ENCODE measurements at places on chromosomes 12 and 14.

- no peak for DNase-seq
Measured at GRCh38 chr14:36973806-36974442, 198.5 kb downstream of the SLC25A21 start.

GRCh38 chr12:18723752-18724151 lies 14.1 kb downstream of the PLCZ1 start:
- no peak for DNase-seq

DNA sequence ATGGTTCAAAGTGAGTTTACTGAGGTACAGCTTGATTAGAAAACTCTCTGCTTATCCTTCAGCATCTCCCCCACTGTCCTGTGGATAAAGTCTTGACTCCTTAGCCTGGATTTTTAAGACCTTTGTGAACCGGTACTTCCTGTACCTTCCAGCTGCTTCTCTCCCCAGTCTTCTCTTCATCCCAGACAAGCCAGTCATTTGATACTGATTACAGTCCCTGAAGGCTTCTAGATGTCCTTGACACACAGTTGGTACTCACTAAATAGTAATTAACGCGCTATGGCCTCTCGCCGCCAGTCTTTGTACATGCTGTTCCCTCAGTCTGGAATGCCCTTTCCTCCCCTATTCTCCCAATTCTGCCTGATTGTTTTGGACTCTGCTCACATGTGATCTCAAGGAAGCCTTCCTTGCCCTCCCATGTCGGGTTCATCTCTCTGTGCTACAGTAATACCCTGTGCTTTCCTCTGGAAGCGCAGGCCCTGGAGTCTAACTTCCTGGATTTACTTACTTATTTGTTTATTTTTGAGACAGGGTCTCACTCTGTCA lies 50.6 kb upstream of the PTGR2 start:
- no peak for DNase-seq

DNA sequence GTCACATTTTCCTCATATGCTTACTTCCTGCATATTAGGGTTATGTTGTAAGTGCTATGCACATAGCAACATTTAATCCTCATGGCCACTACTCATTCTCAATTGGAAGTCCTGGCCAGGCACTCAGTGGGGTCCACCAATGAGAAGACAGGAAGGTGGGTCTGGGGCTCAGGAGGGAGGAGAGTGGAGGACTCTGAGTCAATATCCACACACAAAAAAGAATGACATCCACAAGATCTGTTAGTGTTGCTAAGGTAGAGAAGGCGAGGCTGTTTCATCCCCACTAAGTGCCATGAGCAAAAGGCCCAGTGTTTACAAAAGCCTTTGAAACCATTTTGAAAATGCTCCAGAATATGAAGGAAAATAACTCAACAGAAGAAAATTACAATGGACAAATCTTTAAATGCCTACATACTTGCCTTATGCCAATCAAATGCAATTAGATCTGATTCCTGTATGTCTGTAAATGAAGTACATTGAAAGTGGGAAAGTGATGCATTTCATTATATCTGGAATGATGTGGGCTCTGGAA lies 53.9 kb downstream of the EID3 start:
- DNase-seq = no peak

- peak; percentile 91 for DNase-seq
Measured at GRCh38 chr14:90815822-90816662, at the start of gene TTC7B. Gene TTC7B, minus strand, starts transcription at chr14:90816430. Its CDS starts 135 bp downstream, at chr14:90816295.

- DNase-seq = no peak
Measured at GRCh38 chr14:55348766-55349453, 62.7 kb downstream of the ATG14 start.

- DNase-seq = no peak
Measured at GRCh38 chr12:49046129-49046895, 14.3 kb downstream of the KMT2D start.

- no peak for DNase-seq
Measured at GRCh38 chr12:3520711-3521110, 29.7 kb downstream of the PRMT8 start.

All from GM13977 (cell line).